ENCODE measurements at places on chromosomes 2 and 18.

DNA sequence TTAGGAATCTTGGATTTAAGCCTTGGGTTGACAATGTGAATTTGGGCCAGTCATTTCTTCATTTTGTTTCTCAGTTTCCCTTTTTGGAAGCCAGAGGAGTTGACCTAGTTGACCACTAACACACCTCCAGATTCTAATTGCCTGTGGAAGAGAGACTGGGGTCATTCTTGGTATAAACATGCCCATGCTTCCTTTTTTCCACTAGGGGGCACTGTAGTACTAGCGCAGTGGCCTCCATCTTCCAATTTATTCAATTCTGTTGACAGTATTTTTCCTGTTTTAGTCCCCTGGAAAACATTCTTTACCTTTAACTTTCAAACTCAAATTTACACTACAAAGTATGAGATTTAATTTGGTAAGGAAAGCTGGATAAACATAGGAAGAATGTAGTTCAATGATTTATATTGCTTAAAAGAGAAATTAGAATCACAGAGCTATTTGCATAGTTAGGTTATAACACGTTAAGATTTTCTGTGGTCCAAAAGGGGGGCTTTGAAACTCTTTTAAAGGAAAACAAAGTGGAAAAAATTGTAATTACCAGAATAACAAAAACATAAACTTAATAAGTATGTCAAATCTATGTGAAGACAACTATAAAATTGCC is 57.5 kb upstream of the AGPS start:
- no peak for DNase-seq

DNA sequence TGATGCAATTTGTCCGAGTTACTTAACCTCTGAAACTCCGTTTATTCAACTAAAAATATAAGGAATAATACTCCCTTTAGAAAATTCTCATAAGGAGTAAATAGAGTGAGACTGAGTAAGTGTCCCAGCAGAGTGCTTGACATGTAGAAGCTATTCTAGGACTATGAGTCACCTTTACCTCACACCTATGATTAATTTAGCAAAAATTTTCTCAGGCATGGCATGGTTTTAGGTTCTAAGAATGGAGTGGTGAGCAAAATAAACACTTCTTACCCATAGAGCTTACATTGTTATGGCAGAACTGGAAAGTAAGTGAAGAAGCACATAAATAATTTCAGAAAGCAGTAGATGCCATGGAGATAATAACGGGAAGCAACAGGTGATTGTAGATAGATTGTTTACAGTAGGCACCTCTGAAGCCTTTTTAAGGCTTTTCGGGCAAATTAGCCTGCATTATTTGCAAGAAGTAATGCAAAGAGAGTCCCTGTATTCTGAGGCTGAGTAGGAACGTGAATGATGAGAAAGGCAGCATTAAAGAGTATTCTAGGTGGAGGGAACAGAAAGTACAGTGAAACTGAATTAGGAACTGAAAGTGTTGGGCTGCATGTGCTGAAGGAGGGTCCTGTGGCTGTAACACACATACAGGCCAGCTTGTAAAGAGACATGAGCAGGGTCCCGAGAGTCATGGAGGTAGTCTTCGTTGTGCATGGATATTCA is 209.2 kb downstream of the ZNF407 start:
- no peak for DNase-seq

DNA sequence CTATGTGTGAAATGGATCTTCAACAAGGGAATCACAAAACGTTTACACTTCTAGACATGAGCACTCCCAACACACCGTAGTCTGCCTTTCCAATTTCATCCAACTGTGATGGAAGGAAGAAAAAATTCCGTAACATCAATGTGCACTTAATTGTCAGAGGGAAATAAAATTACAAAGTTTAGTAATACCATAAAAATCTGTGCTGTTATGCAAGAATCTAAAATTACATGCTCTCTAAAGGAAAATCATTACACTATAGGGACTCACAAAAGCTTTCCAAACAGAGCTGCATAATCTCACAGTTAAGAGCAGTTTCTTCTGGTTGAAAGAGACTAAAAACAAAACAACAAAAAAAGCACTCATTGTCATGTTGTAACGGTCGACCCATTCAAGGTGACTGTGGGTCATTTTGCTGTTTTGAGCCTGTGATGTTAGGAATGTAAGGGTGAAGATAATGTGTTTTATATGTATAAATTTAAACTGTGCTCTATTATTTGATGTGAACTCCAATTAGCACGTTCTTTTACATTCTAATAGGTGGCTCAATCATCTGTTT is 698.0 kb downstream of the TDRD15 start:
- DNase-seq = no peak

DNA sequence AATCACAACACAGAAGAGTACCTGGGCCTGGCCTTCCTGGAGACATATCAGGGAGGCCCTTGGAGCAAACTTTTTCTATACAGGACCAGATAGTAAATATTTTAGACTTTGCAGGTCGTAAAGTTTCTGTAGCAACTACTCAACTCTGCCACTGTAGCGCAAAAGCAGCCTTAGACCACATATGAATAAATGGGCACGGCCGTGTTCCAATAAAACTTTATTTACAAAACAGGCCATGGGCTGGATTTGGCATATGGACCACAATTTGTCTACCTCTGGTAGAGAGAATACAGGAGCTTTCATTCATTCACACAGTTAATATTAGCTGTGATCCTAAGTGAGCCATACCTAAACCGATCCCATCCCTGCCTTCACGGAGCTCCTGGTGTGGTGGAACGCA is 98.6 kb upstream of the CAB39 start:
- DNase-seq = no peak

DNA sequence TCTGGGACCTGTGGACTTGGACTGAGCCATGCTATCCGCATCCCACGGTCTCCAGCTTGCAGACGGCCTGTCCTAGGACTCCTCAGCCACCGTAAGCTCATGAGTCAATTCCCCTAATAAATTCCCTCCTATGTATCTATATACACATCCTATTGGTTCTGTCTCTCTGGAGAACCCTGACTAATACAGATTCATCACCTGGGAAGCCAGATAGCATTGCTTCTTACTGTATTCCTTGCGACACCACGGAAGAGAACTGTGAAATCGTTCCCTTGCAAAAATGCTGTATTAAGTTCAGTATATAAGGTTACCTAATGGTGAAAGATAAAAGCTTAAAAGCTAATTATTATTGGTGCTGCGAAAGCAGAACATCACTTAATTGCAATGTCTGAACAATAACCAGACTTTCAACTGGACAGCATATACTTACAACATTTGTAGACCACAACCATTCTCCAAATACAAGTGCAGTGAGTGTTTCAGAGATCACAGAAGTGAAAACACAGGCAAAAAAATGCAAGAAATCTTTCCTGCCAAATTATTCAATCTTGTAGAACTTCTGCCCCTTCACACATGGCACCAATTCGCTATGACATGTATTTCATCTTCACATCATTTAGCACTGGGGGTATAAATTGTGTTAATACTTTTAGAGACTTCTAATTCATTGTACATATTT is 352.9 kb downstream of the TXNL1 start:
- DNase-seq = no peak

- peak; percentile 92 for DNase-seq
Measured at GRCh38 chr2:124025171-124025580, at the start of gene CNTNAP5. TSS of gene CNTNAP5 (plus strand) at chr2:124025287. CDS start at chr2:124025651, 364 bp downstream.

- DNase-seq = no peak
Measured at GRCh38 chr2:174914853-174915760, 90.1 kb downstream of the CHN1 start.

GRCh38 chr18:27276886-27277285 is 91.8 kb upstream of the CHST9 start:
- DNase-seq = no peak

- no peak for DNase-seq
Measured at GRCh38 chr2:102046135-102046986, 54.6 kb downstream of the IL1R2 start.

DNA sequence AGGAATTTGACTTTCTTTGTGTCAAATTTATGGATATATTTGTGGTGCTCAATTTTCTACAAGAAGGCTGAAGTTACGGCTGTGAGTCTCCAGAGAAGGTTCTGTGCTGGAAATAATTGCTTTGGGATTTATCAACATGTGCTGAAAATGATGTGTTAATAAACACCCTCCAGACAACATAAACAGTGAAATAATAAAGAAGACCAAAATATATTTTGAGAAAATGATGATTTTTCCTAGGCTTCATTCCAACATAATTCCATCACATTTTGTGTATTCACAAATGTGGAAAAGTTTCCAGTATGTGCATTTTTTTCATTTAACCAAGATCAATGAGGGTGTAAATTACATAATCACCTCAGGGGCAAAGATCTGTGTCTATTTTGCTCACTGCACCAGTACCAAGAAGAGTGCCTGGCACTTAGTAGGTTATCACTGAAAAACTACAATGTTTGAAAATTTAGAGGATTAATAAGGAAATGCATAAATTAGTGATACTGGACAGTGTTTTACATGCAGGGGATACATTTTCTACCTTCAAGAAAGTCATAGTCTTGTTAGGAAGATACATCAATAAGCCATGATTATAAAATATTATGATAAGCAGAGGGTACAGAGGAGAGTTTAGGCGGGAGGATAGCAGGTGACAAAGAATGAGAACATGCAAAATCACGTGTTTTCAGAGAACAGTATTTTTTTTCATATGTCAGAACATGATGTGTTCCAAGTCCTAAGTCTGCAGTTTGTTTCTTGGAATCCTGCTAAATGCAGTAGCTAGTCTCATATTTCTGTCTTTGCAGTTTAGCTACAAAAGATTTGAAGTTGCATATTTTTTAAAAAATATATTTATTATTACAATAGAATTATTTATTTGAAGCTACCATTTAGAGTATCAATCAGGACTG is 127.6 kb upstream of the DLGAP1 start:
- DNase-seq = no peak

- DNase-seq = no peak
Measured at GRCh38 chr2:86352727-86353221, 15.3 kb upstream of the REEP1 start.

- DNase-seq = no peak
Measured at GRCh38 chr2:140200764-140201163, 1420.6 kb upstream of the NXPH2 start.

DNA sequence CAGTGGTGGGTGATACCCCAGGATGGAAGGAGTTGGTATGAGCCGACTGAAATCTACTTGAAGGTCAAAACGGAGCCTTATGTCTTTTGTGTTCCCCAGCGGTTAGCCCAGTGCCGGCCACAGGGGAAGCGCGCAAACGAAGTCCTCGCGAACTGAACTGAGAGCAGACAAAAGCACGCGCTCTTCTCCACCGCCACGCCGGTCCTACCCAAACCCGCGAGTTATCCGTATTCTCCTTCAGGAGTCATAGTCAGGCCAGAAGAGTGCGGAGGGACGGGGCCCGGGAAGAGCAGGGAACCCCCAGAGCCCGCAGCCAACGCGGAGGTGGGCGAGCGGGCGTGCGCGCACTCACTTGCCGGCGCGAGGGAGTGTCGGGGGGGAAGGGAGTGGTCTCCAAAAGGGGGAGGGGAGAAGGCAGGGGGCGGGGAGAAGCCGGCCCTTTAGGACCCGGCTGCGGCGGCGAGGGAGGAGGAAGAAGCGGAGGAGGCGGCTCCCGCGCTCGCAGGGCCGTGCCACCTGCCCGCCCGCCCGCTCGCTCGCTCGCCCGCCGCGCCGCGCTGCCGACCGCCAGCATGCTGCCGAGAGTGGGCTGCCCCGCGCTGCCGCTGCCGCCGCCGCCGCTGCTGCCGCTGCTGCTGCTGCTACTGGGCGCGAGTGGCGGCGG is at the start of gene IGFBP2:
IGFBP2 (plus strand) TSS at position 469 of the 664 bp plus-strand sequence; CDS start at position 573, 104 bp downstream.
- DNase-seq = peak; percentile 92

DNA sequence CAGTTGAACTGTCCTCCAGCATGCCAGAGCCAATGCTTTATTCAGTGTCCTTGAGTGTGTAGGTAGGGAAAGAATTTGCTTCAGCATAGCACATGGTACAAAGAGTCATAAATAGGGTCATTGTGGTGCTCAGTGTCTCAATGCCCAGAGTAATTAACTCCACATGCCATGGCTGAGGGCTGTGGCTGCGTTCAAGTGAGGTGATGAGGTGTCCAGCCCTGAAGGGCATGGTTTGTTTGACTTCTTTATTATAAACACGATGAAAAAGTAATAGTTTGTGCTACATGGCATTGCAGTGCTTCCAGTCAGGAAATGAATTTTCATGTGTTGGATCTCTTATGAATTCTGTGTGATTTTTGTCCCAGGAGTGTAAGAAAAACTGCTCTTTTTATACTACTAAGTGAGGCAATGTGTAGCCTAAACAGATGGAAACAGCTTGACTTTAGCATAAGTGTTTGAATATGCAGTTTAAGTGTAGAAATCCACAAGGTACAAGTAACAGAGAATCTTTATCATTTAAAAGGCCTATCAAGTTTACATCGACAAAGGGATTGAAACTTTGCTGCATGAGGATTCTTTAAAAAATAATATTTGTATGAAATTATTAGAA is 507.9 kb upstream of the CDH2 start:
- no peak for DNase-seq

GRCh38 chr2:181991171-181991885 is 5.7 kb downstream of the PPP1R1C start:
- no peak for DNase-seq

DNA sequence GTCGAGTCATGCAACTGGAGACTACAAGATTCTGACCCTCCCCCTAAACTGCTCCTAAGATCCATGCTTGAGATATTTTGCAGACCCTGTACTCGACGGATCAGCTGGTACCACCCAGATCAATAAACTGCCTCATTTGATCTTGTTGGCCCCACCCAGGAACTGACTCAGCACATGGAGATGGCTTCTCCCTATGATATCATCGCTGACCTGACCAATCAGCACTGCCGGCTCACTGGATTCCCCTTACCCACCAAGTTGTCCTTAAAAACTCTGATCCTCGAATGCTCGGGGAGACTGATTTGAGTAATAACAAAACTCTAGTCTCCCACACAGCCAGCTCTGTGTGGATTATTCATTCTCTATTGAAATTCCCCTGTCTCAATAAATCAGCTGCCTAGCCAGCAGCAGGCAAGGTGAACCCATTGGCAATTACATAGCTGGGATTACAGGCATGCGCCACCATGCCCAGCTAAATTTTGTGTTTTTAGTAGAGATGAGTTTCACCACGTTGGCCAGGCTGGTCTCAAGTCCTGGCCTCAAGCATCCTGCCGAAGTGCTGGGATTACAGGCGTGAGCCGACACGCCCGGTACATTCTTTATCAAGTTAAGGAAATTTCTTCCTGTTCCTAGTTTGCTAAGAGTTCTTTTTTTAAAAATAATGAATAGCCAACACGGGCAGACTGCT is 43.6 kb downstream of the VPS54 start:
- no peak for DNase-seq

GRCh38 chr2:67883316-67884087 is 179.3 kb downstream of the C1D start:
- DNase-seq = no peak

GRCh38 chr2:197839327-197839726 is 34.9 kb downstream of the PLCL1 start:
- no peak for DNase-seq

DNA sequence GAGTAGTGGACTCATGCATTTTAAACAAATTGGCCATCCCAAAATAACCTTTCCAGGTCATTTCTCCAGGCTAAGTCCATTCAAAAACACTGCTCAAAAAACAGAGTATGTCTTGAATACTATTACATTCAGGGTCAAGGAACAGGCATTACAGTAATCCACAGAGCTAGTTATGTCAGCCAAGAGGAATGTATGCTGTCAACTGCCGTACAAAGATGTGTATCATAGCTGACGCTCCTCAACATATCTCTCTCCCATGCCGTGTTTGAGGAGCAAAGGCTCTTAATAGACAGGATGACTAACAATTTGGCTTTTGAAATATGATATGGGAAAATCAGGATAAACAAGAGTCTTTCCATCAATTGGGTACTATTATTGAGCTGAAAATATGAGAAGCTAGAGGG is 68.8 kb upstream of the KCTD1 start:
- no peak for DNase-seq
